Fibroblast of skin of right quadriceps (primary cell): ENCODE measurements at places on chromosomes 13 and 19.

DNA sequence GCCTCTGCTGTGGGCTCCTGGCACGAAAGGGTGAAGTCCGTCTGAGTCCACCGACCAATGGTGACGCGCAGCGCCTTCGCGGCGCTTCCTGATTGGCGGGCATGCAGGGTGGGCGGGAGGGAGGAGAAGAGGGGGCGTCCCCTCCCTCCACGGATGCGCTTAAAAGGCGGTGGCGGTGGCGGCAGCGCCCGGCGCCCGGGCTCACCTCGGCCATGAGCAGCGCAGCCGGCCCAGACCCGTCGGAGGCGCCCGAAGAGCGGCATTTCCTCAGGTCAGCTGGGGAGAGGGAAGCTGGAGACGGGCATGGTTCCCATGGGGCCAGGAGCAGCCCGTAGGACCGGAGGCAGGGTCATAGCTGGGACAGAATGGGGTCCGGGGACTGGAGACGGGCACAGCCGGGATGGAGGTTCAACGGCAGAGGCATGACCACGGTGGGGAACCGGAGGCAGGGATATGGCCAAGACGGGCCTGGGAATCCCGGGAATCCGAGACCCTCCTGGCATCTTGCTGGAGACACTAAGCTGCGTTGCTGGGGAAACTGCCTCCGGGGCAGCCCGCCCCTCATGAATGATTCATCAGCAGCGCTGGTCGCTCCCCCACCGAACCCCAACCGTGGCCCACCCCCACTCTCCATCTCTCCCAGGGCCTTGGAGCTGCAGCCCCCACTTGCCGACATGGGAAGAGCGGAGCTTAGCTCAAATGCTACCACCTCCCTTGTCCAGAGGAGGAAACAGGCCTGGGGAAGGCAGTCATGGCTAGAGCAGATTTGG is at the start of gene YJEFN3:
Gene YJEFN3 (plus strand): TSS at position 191 of the 770 bp plus-strand sequence. CDS start 22 bp downstream, at position 213.
- peak; percentile 52 for DNase-seq

DNA sequence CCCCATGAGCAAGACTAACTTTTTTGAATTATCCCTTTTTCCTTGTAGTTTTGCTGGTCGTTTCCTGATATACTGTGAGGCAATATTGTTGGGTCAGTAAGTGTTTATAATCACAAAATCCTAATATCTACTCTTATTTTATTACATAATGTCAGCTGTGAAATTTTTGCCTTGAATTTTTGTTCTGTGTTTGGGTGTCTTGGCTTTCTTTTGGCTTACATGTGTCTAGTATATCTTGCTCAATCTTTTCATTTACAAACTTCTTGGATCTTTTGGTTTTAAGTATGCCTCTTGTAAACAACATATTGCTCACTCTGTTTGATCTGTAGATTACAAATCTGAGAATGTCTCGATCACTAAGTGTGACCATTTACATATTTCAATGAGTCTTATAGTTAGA is 330.3 kb upstream of the ARGLU1 start:
- no peak for DNase-seq

DNA sequence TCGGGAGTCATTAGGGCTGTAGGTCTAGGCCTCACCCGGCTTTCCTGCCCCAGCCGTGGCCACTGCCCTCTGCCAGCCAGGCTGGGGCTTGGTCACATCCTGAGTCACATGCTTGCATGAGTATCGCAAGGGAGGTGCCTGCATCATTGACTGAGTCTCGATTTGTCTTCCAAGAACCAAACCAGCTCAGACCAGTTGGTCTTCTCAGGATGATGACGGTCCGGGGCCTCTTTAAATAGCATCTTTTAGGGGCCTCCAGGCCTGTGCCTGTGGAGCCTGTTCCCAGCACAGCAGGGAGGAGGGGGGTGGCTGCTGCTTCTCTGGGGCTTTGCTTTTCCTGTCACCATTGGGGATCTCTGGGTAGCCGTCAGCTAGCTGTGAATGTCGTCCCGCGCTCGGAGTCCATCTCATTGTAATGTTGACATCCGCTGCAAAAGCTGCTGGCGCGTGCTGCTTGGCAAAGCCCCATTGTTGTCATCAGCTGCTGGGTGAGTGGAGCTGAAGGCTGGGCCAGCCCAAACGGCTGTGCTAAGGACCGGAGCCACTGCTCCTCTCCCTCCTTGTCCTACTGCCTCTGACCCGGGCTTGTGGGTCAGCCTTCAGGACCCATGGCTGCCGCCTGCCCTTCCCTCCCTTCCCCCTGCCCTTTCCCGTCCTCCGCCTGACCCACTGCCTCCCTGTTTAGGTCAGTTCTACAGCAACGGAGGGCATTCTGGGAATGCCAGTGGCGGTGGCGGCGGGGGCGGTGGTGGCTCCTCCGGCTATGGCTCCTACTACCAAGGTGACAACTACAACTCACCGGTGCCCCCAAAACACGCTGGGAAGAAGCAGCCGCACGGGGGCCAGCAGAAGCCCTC is 14.3 kb upstream of the QTRT1 start:
- DNase-seq = no peak

GRCh38 chr13:109494925-109495369 is 291.4 kb downstream of the IRS2 start:
- DNase-seq = peak; percentile 81

GRCh38 chr19:14048443-14049153 is 13.3 kb downstream of the PALM3 start:
- no peak for DNase-seq

- no peak for DNase-seq
Measured at GRCh38 chr13:81381560-81381959, 1040.6 kb upstream of the SPRY2 start.

DNA sequence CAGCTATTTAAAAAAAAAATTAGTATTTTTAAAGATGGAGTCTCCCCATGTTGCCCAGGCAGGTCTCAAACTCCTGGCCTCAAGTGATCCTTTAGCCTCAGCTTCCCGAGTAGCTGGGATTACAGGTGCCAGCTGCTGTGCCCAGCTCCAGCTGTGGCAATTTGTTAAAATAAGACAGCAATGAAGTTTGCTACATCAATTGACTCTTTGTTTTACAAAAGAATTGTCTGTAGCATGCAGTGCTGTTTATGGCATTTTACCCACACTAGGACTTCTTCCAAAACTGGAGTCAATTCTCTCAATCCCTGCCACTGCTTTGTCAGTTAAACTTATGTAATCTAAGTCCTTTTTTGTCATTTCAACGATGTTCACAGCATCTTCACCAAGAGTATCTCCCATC is 49.3 kb downstream of the NDFIP2 start:
- DNase-seq = no peak

- no peak for DNase-seq
Measured at GRCh38 chr13:89980896-89981295, 1366.6 kb upstream of the MIR17HG start.

DNA sequence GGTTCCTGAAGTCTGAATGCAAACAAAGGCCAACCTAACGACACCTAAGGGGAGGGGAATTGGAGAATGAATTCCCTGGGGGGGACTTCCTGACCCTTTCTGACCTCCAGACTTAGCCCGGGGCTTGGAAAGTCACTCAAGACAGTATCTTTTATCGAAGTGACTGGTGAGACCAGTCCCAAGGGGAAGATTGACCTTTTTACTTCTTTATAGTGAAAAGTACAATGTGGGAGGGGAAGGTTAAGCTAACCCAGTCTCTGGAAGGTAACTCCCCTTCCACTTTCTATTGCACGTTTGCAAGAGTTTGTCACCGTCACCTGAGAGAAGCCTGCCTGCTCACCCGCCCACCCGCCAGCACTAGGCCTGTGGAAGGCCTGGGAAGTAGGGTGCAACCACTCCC is 111.9 kb downstream of the EFNB2 start:
- no peak for DNase-seq

- no peak for DNase-seq
Measured at GRCh38 chr13:32032759-32033158, 1.2 kb downstream of the FRY start.

GRCh38 chr13:113176280-113176679 is 17.8 kb downstream of the PROZ start:
- no peak for DNase-seq

DNA sequence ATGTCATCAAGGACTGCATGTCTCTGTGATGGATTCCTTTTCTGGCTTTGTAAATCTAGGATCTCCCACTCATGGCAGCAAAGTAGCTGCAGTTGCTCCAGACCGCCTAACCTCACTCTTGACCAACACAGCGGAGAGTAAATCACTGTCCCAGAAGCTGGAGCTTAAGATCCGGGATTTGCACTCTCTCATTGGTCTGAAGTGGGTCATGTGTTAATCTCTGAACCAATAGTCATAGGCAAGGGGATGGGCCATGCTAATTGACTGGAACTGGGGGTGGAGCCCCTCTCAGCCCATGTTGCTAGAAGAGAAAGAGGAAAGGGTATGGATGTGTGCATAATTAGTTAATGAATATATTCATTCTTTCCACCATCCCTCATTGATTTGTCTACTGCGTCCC is 34.0 kb downstream of the VAV1 start:
- no peak for DNase-seq

GRCh38 chr19:48108997-48109782 is 1.4 kb downstream of the PLA2G4C start:
- DNase-seq = no peak

GRCh38 chr19:32828139-32828538 is 41.4 kb downstream of the SLC7A9 start:
- DNase-seq = no peak

DNA sequence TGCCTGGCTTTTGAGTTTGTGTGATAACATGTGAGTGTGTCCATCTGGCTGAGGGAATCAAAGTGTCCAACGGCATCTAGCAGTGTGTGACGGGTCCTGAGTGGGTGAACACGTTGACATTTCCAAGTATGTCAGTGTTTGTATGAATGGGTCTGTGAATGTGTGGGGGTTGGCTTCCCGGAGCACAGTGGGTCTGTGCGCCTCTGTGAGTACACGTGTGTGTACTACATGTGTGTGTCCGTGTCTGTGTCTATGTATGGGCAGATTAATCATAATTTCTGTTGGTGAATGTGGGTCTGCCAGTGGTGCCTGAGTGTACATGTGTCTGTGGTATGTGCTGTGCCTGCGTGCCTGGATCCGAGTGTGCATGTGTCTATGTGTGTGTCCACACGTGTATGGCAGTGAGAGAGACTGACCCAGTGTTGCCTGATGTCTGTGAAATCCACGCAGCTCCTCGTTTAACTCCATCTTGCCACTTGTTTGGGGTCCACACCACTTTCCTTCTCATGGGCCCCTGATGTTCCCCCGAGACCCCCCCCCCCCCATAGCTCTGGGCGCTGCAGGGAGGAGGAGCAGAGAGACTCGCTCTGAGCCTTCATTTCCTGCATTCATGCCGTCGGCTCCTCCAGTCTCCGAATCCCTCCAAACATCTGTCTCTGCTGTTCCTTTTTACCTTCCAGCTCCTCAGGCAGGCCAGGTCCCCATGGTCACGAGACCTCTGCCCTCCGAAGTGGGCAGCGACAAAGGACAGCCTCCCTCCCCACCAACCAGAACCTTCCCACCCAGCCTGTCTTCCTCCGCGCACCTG is 5.3 kb downstream of the CCDC8 start:
- DNase-seq = no peak

- DNase-seq = peak; percentile 80
Measured at GRCh38 chr13:27374650-27375049, 49.8 kb upstream of the GTF3A start.

- peak; percentile 44 for DNase-seq
Measured at GRCh38 chr13:109985871-109986450, 199.6 kb upstream of the IRS2 start.

DNA sequence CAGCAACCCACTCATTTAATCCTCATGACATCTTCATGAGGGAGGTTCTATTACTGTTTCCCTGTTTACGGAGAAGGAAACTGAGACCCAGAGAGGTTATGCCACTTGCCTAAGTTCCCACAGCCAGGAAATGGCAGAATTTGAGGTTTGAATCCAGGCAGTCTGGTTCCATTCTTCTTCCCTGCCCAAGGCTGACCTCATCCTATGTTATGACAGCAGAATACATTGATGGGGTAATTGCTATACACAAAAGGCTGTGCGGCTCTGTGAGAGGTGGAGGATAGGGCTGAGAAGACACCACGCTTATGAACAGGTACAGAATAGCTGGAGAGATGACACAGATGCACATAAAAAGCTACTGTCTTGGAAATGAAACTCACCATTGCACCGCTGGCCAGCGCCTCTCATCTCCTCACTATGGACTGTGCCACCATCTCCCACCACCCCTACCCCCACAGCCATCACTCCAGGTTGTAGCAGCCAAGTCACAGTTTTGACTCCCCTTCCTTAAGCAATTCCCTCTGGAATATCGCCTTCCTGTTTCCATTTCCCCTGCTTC is 11.5 kb downstream of the MAG start:
- DNase-seq = no peak

DNA sequence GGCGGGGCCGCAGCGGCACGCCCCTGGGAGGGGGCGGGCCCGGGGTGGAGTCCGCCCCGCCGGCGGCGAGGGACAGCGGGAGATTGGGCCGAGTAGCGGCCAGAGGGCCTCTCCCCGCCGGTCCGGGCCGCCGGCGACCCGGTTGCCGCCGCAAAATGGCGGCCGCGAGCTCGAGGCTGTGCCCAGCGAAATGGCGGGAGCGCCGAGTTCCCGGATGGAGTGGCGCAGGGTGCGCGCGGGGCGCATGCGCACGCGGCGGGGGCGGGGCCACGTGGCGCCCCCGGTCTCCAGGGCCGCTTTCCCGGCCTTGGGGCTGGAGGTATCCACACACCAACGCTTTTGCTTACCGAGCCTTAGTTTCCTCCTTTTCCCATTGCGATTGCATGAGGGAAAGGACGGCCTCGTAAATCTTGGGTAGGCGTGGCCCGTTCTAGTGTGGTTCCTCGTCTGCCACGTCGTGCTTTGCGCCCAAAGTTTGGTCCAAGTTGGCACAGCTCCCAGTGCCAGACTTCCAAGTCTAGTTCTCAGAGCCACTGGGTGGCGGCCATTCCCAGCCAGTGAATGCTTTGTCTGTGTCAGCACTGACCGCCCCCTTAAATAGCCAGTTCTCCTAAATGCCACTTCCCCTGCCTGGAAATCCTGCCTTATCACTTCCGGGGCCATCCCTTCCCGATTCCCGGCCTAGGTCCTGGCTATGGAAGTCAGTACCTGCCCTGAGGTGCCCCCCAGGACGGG is 513 bp downstream of the CIRBP start:
- DNase-seq = peak; percentile 87

GRCh38 chr19:41405776-41406175 is 8.2 kb downstream of the BCKDHA start:
- DNase-seq = no peak

- no peak for DNase-seq
Measured at GRCh38 chr13:22700246-22700887, 480.4 kb upstream of the SGCG start.

- no peak for DNase-seq
Measured at GRCh38 chr19:2536461-2536860, 60.5 kb downstream of the GADD45B start.

DNA sequence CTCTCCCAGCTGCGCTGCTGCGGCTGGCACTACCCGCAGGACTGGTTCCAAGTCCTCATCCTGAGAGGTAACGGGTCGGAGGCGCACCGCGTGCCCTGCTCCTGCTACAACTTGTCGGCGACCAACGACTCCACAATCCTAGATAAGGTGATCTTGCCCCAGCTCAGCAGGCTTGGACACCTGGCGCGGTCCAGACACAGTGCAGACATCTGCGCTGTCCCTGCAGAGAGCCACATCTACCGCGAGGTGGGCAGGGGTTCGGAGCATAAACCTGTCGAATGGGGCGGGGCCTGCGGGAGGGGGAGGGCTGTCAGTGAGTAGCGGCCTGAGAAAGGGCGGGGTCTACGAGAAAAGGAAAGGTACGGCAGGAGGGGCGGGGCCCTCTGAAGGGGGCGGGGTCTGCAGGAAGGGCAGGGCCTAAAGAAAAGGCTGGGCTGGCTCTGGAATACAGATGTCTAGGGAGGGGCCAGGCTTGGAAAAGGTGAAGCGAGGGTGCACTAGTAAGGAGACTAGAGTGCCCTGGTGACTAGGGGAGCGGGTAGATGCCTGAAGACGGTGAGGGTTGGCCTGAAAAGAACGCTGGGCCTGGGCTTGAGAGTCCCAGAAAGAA is 3.6 kb downstream of the CD37 start:
- peak; percentile 32 for DNase-seq
